ENCODE measurements at places on chromosomes 4 and X.

DNA sequence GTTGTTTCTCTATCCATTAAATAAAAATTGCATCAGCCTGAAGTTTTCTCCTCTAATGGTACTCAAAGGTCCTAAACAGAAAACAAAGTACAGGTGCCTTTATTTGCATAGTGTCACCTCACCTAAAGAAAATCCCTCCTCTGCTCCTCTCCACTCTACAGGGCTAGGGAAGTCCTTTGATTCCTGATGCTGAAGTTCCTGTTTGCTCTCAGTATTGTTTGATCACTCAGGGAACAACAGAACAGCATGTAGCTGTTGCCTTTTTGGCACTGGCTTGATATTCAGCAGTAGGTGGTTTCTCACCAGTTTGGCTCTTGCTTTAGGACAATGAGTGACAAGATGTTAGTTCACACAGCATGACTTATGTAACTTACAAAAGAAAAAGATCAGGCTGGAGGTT lies 156.2 kb upstream of the SLC7A11 start:
- no peak for DNase-seq

- no peak for DNase-seq
These were observed 332.5 kb downstream of the PDGFC start for GRCh38 chr4:156638925-156639605.

DNA sequence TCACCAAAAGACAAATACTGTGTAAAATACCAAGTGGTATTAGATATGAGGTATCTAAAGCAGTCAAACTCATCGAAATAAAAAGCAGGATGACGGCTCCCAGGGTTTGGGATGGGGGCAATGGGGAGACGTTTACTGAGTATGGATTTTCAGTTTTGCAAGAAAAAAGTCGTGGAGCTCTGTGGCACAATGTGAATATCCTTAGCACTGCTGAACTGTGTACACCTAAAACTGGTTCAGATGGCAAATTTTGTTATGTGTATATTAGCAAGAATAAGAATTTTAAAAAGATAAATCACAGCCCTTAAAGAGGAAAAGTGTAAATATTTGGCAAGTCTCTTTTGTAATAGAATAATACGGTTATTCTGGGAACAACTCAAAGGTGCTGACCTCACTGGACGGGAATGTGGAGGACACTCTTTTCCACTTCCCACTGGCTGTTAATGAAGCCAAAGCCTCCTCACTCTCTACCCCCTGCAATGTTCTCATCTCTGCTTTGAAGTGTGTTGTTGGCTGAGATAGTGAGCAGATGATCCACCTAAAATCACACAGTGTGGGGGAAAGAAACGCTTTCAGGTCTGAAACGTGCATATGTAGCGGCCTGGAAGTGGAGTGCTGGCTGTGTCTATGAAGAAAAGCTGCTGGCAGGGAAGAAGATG lies 49.2 kb downstream of the SEL1L3 start:
- DNase-seq, result peak; percentile 57

GRCh38 chrX:905848-906566 lies 275.4 kb downstream of the SHOX start:
- no peak for DNase-seq

DNA sequence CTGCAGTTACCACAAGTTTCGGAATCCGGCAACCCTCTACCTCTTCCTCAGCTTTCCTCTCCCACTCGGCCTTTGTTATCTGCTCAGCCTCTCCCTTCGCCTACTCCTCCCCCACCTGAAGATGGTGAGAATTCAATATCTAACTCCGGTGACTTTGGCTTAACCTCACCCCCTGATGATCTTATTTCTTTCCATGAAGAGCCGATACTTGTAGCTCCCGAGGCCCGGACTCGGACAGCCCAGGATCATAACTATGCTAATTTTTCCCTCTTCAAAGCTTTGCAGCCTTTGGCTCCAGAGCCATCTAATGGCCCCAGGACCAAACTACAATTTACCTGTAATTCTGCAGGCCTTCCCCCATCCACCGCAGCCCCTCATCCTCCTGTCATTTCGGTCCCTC lies 32.0 kb upstream of the MGST2 start:
- DNase-seq, result no peak

- no peak for DNase-seq
These were observed 16.3 kb downstream of the SPRY1 start for GRCh38 chr4:123412700-123413512.

- no peak for DNase-seq
These were observed 25.1 kb downstream of the NIPAL1 start for GRCh38 chr4:48041535-48042137.

- DNase-seq, result no peak
These were observed 162.7 kb upstream of the CPXCR1 start for GRCh38 chrX:88584283-88584682.

DNA sequence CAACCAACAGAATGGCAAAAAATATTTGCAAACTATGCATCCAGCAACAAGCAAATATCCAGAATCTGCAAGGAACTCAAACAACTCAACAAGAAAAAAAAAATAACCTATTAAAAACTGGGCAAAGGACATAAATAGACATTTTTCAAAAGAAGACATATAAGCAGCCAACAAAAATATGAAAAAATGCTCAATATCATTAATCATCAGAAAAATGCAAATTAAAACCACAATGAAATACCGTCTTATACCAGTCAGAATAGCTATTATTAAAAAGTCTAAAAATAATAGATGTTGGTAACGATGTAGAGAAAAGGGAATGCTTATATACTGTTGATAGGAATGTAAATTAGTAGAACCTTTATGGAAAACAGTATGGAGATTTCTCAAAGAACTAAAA lies 53.4 kb downstream of the WDR19 start:
- DNase-seq, result no peak

- DNase-seq, result peak; percentile 49
These were observed 118.2 kb upstream of the STX18 start for GRCh38 chr4:4659871-4660651.

DNA sequence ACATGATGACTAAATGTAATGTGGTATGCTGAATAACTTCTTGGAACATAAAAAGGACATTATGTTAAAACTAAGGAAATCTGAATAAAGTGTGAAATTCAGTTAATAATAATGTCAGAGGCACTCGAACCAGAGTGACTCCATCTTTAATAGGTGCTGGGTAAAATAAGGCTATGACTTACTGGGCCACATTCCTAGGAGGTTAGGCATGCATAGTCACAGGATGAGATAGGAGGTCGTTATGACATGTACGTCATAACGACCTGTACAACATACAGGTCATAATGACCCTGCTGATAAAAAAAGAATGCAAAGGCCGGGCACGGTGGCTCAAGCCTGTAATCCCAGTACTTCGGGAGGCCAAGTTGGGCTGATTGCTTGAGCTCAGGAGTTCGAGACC lies 28.9 kb upstream of the OPHN1 start:
- no peak for DNase-seq

GRCh38 chr4:28675582-28675981 lies 1814.9 kb downstream of the STIM2 start:
- DNase-seq, result no peak

GRCh38 chr4:38666766-38667084 lies 2.7 kb downstream of the KLF3 start:
- no peak for DNase-seq

- no peak for DNase-seq
These were observed 8.5 kb upstream of the SETD7 start for GRCh38 chr4:139564502-139564901.

GRCh38 chr4:102477657-102478056 lies 23.5 kb upstream of the NFKB1 start:
- no peak for DNase-seq

GRCh38 chrX:71541210-71542022 lies 8.5 kb downstream of the OGT start:
- no peak for DNase-seq

DNA sequence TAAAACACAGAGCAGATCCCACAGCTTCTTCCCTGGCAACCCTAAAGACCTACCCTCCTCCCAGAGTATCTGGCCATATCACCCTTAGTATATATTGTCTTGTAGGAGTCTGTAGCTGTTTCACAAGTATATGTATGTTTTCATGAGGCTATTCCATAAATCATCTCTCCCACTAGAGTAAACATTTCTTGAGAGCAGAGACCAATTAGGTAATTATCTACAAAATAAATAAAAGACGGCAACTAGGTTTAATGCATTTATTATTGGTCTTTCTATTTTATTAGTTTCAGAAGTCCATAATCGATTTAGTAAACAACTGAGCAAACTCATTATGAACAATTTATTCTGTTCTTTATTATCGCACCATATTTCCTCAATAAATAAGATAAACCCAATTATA lies 7.0 kb downstream of the ACOT9 start:
- no peak for DNase-seq

DNA sequence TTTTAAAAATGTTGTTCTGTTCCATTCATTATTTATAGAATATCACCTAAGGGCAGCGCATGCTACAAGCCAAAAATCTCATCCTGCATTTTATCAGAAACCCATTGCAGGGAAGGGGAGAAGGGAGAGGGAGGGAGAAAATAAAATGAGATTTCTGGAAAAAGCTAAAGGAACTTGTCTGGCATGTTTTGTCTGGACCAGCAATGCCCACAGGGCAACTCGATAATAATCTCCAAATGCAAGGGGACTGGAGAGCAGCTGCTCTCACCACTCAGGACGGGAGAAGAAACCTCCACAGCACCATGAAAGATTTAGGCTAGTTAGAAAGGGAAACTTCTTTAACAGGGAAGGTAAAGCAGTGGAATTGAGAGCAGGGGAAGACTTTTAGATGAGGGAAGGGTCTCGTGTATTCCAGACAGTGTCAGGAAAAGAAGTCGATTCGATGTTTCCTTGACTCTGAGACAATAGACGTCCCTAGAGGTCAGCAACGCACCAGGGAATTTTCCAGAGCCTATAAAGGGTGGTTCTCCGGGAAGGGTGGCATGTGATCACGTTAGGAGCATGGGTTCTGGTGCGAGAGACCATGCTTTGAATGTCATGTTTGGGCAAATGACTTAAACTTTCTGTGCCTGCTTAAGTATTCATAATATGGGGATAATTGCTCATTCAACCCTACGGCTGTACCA lies 132.2 kb upstream of the NDP start:
- no peak for DNase-seq

GRCh38 chr4:86927843-86928395 lies 6.9 kb upstream of the AFF1 start:
- peak; percentile 92 for DNase-seq
